Peyer's patch (tissue), 4 donors: ENCODE measurements at places on chromosomes 4 and X. TPM values are rescaled to one million over a fixed set of nuclear protein-coding genes. Genes with fewer than 3 reads are reported as not detected.

ANXA10 gene
- not detected for total RNA-seq

DACH2 gene
- total RNA-seq = not detected

FAM184B gene
- not detected for total RNA-seq

GALNTL6 gene
- not detected for total RNA-seq

PDGFC gene
- total RNA-seq = 6.8 TPM

PCDH19 gene
- 0.66 TPM for total RNA-seq

TLR1 gene
- 13.0 TPM for total RNA-seq

ARMCX2 gene
- total RNA-seq = 0.53 TPM

FGA gene
- not detected for total RNA-seq

WDR1 gene
- total RNA-seq = 172 TPM

FGFBP1 gene
- 9.3 TPM for total RNA-seq

- no peak overlapping the region for H3K4me3 ChIP-seq
- H3K27me3 ChIP-seq = no peaks in the 10 kb centered on the region
- no peaks in the 10 kb centered on the region for H3K36me3 ChIP-seq
- no peak overlapping the region for H3K27ac ChIP-seq
These were observed 139.7 kb downstream of the EFHC2 start for GRCh38 chrX:44203791-44204190.

DNA sequence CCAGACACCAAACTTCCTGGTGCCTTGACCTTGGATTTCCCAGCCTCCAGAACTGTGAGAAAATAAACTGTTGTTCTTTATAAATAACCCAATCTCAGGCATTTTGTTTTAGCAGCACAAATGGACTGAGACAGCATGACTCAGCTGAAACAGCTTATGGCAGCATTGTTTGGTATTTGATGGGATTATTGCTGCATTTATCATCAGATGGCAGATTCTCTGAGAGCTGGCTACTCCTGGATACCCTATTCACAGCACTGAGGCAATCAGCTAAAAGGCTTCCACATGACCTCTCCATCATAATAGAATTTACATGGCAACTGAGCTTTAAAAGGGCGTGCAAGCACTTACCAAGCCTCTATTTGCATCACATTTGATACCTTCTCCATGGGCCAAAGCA lies 623.1 kb upstream of the CPEB2 start:
- no peaks in the 10 kb centered on the region for H3K27me3 ChIP-seq
- no peak overlapping the region for H3K4me3 ChIP-seq
- H3K36me3 ChIP-seq = no peaks in the 10 kb centered on the region
- no peaks in the 10 kb centered on the region for H3K4me1 ChIP-seq
- DNase-seq = no peak

DNA sequence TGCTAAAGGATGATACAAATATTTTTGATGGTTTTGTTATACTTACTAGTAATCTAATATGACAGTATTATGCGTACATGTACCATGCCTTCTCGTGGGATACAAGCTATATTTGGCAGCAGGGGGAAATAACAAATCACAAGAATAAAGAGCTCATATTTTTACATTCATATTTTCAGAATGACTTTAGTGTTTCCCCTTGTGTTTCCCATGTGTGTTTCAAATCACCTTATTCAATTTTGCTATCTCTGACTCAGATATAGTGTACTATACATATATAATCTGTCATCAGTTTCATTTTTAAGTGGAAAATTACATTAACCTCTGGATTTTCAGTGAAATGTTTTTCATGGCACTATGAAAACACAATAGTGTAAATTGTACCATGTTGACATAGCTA lies 146.8 kb downstream of the RPA4 start:
- DNase-seq = no peak
- H3K4me3 ChIP-seq = no peak overlapping the region
- H3K27ac ChIP-seq = no peak overlapping the region
- H3K27me3 ChIP-seq = no peaks in the 10 kb centered on the region
- H3K4me1 ChIP-seq = no peaks in the 10 kb centered on the region
- no peaks in the 10 kb centered on the region for H3K36me3 ChIP-seq

GRCh38 chr4:164412246-164412645 lies 341.7 kb upstream of the SMIM31 start:
- no peak overlapping the region for H3K27ac ChIP-seq
- no peak overlapping the region for H3K4me3 ChIP-seq
- H3K4me1 ChIP-seq = no peaks in the 10 kb centered on the region
- H3K27me3 ChIP-seq = no peaks in the 10 kb centered on the region

GRCh38 chr4:74133786-74134499 lies 24.0 kb upstream of the MTHFD2L start:
- no peak overlapping the region for H3K4me3 ChIP-seq
- H3K27me3 ChIP-seq = no peaks in the 10 kb centered on the region
- no peaks in the 10 kb centered on the region for H3K4me1 ChIP-seq
- no peak overlapping the region for H3K27ac ChIP-seq
- H3K36me3 ChIP-seq = no peaks in the 10 kb centered on the region

DNA sequence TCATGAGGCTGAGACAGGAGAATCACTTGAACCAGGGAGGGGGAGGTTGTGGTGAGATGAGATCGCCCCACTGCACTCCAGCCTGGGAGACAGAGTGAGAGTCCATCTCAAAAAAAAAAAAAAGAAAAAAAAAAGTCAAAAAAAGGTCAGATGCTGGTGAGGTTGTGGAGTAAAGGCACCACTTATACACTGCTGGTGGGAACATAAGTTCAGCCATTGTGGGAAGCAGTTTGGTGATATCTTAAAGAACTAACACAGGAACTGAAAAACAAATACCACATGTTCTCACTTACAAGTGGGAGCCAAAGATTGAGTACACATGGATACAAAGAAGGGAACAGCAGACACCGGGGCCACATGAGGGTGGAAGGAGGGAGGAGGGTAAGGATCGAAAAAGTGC lies 149.0 kb downstream of the PHF8 start:
- no peak overlapping the region for H3K4me3 ChIP-seq
- no peak for DNase-seq
- no peaks in the 10 kb centered on the region for H3K27me3 ChIP-seq
- H3K27ac ChIP-seq = no peak overlapping the region

DNA sequence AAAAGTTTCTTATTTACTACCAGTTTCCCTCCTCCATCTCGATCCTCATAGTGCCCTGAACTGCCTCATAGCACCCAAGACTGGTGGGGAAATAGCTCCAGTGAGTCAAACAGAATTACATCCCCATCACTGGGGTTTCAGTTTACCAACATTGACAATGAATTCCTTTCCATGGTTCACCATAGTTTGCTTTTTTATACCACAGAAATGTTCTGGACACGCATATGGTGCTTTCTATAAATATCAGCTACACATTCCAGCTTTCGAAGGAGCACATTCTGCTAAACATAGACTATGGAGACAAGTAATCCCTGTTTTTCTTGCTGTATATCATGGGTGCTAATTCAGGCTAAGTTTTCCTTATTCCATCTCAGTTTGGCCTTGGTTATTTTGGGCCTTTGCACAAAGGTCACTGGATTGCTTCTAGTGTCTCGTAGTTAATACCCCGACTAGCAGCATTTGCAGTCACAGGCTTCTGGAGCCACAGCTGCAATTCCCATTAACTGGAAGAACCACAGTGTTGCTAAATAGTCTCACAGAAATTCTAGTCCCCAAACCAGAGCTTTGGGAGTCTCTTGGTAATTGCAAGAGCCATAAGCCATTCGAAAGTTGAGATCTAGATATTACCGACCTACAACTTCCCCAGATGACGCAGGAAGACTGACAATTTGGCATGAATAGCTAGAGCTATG lies 53.4 kb upstream of the TRPC3 start:
- no peaks in the 10 kb centered on the region for H3K4me1 ChIP-seq
- no peak overlapping the region for H3K27ac ChIP-seq
- no peaks in the 10 kb centered on the region for H3K36me3 ChIP-seq
- H3K27me3 ChIP-seq = no peaks in the 10 kb centered on the region

GRCh38 chr4:80073473-80074008 lies 512 bp upstream of the ANTXR2 start:
- H3K27ac ChIP-seq = peak overlapping the region; percentile 90
- no peaks in the 10 kb centered on the region for H3K27me3 ChIP-seq
- no peaks in the 10 kb centered on the region for H3K4me1 ChIP-seq
- peaks cover 2% of the 10 kb centered on the region for H3K36me3 ChIP-seq

DNA sequence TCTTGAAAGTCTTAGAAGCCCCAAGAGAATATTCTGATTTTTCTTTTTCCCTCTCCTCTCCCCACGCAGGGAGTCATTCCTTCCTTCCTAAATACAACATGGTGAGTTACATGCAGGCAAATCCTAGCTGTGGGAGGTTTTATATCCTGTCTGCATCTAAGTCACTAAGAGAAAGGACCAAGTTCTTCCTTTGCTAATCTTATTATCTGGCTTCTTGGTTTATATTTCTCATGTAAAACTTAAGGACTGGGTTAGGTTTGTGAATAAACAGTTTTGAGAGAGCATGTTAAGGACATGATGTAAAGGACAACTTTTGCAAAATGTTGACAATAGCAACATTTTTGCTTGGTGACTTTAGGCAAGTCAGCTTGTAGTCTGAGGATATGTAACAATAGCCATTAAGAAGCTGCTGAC lies 5.1 kb upstream of the CXCL9 start:
- H3K4me3 ChIP-seq = no peak overlapping the region
- H3K27me3 ChIP-seq = no peaks in the 10 kb centered on the region
- peaks cover 14% of the 10 kb centered on the region for H3K4me1 ChIP-seq
- DNase-seq = no peak
- peak overlapping the region; percentile 14 for H3K27ac ChIP-seq

DNA sequence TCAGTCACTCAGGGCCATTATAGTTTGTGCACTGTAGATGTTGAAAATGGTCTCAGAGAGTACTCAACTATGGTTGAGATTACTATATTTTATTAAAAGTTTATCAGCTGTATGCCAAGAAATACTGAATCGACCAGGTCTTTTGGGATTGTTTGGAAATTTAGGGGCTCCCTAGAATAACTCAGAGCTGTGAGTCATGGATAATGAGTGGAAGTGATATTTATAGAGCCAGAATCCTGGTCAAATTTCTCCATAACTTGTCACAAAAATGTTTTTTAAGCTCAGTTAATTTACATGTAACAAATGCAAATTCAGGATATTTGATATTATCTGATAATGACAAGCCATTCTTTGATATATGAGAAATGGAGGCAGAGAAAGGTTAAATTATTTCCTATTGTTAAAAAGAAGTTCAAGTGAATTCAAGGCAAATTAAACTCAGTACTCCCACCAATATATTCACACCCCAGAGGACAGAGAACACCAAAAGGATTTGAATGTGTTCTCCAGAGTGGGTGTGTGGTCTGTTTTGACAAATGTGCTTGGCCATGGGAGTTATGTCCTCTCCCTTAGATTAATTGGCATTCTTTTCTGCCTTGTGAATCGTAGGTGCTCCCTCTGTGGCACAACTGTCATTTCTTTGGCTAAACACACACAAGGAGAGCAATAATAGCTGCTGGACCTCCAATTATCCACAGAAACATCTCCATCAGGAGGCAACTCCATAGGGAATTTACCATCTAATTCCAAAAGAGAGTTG lies 37.7 kb downstream of the ARHGAP24 start:
- DNase-seq = no peak
- H3K36me3 ChIP-seq = no peaks in the 10 kb centered on the region
- H3K4me1 ChIP-seq = no peaks in the 10 kb centered on the region
- no peaks in the 10 kb centered on the region for H3K27me3 ChIP-seq
- H3K27ac ChIP-seq = no peak overlapping the region

DNA sequence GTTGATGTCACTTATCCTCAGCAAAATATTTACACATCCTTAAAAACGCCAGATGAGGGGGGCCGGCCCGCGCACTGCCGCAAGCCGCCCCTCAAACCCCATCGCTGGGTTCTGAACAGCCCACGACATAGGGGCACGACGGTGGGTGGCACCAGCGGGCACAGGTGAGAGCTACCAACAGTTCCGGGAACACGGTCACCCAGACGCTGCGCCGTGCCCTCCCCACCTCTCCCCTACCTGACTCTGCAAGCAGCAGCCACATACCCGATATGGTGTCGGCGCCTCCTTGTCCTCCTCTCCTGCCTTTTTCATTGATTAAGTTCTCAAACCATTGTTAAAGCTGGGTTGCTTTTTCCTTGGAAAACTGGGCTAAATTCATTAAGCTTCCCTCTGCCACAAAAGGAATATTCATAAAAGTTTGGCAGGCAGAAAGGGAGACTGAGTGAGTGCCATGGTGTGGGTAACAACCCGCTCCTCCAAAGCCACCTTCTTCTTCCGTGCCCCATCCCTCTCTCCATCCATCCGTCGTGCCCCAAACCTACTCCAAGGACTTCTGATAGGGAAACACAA lies 1.4 kb downstream of the RAI2 start:
- H3K27ac ChIP-seq = peak overlapping the region; percentile 70
- no peaks in the 10 kb centered on the region for H3K4me1 ChIP-seq
- H3K36me3 ChIP-seq = no peaks in the 10 kb centered on the region
- no peaks in the 10 kb centered on the region for H3K27me3 ChIP-seq

GRCh38 chr4:157727163-157727562 lies 445.7 kb downstream of the GASK1B start:
- H3K27ac ChIP-seq = no peak overlapping the region
- no peaks in the 10 kb centered on the region for H3K27me3 ChIP-seq
- no peaks in the 10 kb centered on the region for H3K36me3 ChIP-seq
- DNase-seq = no peak
- H3K4me3 ChIP-seq = no peak overlapping the region

DNA sequence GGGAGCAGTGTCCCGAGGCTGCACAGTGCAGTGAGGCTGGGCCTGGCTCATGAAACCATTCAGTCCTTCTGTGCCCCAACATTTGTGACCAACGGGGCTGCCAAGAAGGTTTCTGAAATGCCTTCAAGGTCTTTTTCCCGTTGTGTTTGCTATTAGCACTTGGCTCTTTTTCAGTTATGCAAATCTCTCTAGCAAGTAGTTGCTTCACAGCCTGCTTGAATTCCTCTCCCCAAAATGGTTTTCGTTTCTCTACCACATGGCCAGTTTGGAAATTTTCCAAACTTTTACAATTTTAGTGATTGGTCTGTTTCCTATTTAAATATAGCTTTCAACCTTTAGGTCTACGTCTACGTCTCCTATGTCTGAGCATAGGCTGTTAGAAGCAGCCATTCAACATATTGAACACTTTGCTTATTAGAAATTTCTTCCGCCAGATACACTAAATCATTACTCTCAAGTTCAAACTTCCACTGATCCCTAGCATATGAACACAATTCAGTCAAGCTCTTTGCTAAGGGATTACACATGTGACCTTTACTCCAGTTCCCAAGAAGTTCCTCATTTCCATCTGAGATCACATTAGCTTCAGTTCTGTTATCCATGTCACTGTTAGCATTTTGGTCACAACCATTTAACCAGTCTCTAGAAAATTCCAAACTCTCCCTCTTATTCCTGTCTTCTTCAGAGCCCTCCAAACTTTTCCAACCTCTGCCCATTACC lies 901.8 kb downstream of the GLUD2 start:
- H3K36me3 ChIP-seq = no peaks in the 10 kb centered on the region
- no peaks in the 10 kb centered on the region for H3K4me1 ChIP-seq
- H3K27me3 ChIP-seq = no peaks in the 10 kb centered on the region
- H3K27ac ChIP-seq = no peak overlapping the region
- no peak overlapping the region for H3K4me3 ChIP-seq

DNA sequence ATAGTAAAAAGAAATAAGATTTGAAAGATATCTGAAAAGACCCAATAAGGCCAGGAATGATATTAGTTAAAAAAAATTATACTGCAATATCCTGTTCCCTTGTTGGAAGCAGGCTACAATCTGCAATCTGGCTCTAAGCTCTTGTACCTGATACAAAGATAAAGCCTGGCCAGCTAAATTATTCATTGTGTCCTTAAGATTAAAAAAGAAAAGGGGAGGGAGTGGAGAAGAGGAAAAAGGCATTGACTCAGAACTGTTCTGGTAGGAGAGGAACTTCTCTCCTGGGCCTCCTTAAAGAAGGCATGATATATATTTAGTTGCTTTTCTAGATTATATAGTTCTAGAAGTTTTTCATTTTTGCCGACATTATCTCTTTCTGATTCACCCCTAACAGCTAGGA lies 46.7 kb downstream of the IRF2 start:
- peaks cover 16% of the 10 kb centered on the region for H3K4me1 ChIP-seq
- no peak overlapping the region for H3K27ac ChIP-seq
- no peaks in the 10 kb centered on the region for H3K27me3 ChIP-seq
- DNase-seq = no peak
- H3K36me3 ChIP-seq = peaks cover 49% of the 10 kb centered on the region
- H3K4me3 ChIP-seq = no peak overlapping the region
